Mammary epithelial cell (primary cell): ENCODE measurements at places on chromosomes 1 and 21. TPM values are rescaled to one million over a fixed set of nuclear protein-coding genes. Genes with fewer than 3 reads are reported as not detected.

Gene TNFRSF8
- total RNA-seq, result not detected

Gene IGFN1
- 0.61 and 1.7 TPM in 2 replicates for total RNA-seq

Gene STYXL2
- total RNA-seq, result not detected in 2 replicates

Gene FMO1
- total RNA-seq, result not detected in 2 replicates

Gene RPTN
- not detected in 2 replicates for total RNA-seq

Gene WNT9A
- 7.2 TPM for total RNA-seq

Gene EPHA8
- not detected in 2 replicates for total RNA-seq

Gene CCDC30
- 1.8 TPM for total RNA-seq

Gene PI4KB
- total RNA-seq, result 58.3 TPM

Gene FCGR3B
- not detected for total RNA-seq

Gene SDC3
- total RNA-seq, result 63.2 TPM

Gene ACTN2
- total RNA-seq, result 0.67 TPM in 1 of 2 replicates, not detected in the other

Gene ST6GALNAC3
- total RNA-seq, result 0.21 TPM in 1 of 2 replicates, not detected in the other

Gene LCE3E
- total RNA-seq, result not detected

Gene UBL4B
- not detected in 2 replicates for total RNA-seq

Gene SLC19A1
- 14.4 and 15.6 TPM in 2 replicates for total RNA-seq

Gene C1orf94
- total RNA-seq, result not detected in 2 replicates

Gene OR14A16
- not detected for total RNA-seq

Gene SAMD11
- total RNA-seq, result not detected in 2 replicates

Gene BARHL2
- not detected in 2 replicates for total RNA-seq

Gene ELAPOR1
- 1.0 and 1.1 TPM in 2 replicates for total RNA-seq

Gene GPR37L1
- total RNA-seq, result not detected

Gene SAMSN1
- total RNA-seq, result not detected in 2 replicates

Gene SESN2
- total RNA-seq, result 98.5 and 179 TPM in 2 replicates

Gene SEMA4A
- total RNA-seq, result 8.9 and 10.6 TPM in 2 replicates

Gene MYCL
- 3.1 and 5.6 TPM in 2 replicates for total RNA-seq

Gene PRELP
- total RNA-seq, result under 0.01 TPM

Gene LCE3D
- not detected for total RNA-seq
